ENCODE measurements at places on chromosomes 16 and 17. TPM values are rescaled to one million over a fixed set of nuclear protein-coding genes. Genes with fewer than 3 reads are reported as not detected.

DNA sequence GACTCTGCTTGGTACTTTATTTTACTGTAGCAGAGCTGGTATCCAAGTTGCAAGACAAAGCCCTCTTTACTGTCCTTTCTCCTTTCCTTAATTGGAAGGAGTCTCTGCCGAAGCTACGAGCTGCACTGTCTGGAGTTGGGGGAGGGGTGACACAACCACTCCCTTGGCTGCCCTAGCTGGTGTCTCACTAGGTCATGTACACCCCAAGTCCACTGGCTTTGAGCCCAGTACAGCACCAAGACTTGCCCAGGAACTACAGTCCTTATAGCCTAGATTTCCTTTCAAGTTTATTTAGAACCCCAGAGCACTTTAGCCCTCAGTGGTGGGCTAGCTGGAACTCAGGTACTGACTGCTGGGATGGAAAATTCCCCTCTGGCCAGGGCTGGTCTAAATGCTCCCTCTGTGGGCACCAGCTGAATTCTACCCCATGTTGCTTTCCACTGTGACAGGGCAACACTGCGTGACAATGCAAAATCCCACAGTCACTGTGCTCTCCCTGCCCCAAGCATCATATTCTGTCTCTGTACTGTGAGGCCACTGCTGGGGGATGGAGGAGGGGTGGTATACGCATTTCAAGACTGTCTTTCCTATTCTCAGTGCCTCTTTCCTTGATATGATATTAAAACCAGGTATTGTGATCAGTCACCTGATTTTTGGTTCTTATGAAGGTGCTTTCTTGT, 18.4 kb downstream of the EFCAB5 start:
- no peak for DNase-seq

Gene EVPL
- 11.6 TPM for polyA plus RNA-seq

DNA sequence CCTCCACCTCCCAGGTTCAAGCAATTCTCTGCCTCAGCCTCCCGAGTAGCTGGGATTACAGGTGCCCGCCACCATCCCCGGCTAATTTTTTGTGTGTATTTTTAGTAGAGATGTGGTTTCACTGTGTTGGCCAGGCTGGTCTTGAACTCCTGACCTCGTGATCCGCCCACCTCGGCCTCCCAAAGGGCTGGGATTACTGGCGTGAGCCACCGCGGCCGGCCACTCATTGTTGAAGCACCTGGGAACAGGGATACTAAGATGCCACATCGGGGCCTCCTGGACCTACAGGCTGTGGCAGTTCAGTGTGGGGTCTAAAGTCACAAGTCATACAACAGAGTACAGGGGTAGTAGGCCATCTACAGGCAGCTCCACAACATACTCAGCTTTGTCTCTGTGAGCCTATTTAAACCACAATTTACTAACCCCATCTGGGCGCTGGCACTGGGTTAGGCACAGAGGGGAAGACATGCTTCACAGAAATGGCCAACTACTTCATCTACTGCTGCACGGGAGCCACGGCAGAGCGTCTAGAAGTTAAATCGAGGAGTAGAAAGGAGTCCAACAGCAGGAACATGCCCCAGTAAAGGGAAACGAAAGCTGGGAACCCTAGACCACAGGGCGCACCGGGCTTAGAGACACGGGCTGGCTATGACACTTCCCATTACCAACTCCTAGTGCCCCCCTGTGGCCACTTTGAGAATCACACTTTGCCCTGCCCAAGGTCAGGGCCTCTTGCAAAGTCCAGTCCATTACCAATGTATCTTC, 4.3 kb downstream of the VAMP2 start:
- peak; percentile 92 for DNase-seq

- DNase-seq: no peak
These were observed 15.6 kb downstream of the SNX29 start for GRCh38 chr16:11992008-11992584.

DNA sequence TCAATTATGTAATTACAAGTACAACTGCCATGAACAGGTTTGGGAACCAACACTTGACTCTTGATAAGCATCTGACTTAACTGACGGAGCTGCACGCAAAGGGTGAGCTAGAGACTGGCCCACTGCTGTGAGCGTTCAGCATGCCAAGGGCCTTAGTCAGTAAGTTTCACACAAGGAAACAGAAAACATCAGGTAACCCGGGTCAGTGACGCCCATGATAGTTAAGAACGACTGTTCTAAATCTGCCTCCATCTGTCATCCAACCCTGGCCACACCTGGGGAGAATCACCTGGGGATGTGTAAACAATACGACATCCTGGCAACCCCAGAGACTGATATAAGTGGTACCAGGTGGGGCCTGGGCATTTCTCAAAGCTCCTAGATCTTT, 12.3 kb downstream of the SMIM5 start:
- no peak for DNase-seq

Gene ZNF205
- 10.3 TPM for polyA plus RNA-seq

- DNase-seq: no peak
These were observed 214.3 kb upstream of the WSB1 start for GRCh38 chr17:27079660-27080059.

Gene TOP2A
- 84.6 TPM for polyA plus RNA-seq

Gene BPTF
- 58.1 TPM for polyA plus RNA-seq

DNA sequence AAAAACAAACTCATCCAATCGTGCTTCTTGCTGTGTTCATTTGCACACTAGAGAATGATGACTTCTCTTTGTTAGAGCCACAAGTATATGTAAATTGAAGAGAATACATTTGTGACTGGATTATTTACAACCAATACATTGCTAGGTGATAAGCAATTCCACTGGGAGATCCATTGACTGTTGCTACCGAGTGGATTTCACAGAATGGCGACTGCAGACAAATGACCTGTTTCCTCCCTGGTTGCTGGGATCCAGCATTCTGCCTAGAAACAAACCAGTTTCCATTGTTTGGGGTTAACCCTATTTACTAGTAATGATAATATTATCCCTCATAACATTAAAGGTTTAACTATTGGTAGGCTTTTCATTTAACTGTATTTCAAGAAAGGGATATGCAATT, 36.9 kb upstream of the CPHXL start:
- DNase-seq: no peak

Gene TSR3
- polyA plus RNA-seq: 42.8 TPM

Gene FOXN1
- 0.13 TPM for polyA plus RNA-seq

DNA sequence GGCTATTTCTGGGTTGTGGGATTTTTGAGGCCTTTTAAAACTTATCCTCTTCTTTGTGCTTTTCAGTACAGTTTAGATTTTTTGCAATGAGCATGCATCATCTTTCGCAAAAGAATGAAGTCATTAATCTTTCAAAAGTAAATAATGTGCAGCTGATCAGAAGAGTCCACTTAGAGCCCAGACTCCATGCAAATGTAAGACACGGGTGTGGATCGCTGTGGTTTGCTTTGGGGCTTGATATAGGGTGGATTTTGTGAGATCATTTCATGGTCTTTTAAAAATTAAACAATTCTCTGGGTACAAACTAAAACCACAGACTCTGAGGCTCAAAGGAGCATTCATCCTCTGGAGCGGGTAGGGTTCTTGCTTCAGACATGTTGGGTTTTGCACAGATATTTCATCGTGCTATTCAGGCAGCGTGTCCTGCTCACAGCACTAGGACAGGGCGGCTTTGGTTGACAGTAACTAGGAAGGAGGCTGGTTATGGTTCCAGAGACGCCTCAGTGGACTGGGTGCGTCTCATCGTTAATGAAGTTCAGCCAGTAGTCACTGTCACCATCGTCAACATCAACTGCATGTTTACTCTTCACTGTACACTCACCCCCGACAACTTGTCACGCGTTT, 129.4 kb upstream of the PLCG2 start:
- no peak for DNase-seq

GRCh38 chr17:78532311-78532710, 44.9 kb downstream of the DNAH17 start:
- DNase-seq: no peak

Gene ZNF750
- 4.4 TPM for polyA plus RNA-seq

- DNase-seq: no peak
These were observed 5.7 kb upstream of the LPO start for GRCh38 chr17:58232707-58233156.

DNA sequence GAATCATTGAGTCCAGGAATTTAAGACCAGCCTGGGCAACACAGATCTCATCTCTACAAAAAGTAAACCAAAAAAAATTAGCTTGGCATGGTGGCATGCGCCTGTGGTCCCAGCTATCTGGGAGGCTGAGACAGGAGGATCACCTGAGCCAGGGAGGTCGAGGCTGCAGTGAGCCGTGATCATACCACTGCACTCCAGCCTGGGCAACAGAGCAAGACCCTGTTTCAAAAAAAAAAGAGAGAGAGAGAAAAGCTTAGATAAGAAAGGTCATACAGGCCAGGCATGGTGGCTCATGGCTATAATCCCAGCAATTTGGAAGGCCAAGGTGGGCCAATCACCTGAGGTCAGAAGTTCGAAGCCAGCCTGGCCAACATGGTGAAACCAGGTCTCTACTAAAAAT, 63.5 kb upstream of the DNAH17 start:
- no peak for DNase-seq

Gene KIFC3
- polyA plus RNA-seq: not detected

- no peak for DNase-seq
These were observed 335.3 kb upstream of the TBX2 start for GRCh38 chr17:61064087-61064951.

- no peak for DNase-seq
These were observed 9.1 kb downstream of the PSMB3 start for GRCh38 chr17:38761612-38762011.

Gene HEXD
- 20.7 TPM for polyA plus RNA-seq

- DNase-seq: no peak
These were observed 65.1 kb upstream of the TOX3 start for GRCh38 chr16:52611817-52612673.

- no peak for DNase-seq
These were observed 18.5 kb upstream of the SPDYE4 start for GRCh38 chr17:8776881-8777280.

Data from muscle of arm (tissue), 14 donors.